ENCODE measurements at places on chromosomes 3 and 15.
A peak's percentile ranks its signal among the peaks of the same experiment; 100 is the strongest.

GRCh38 chr15:42332331-42332730 lies 27.0 kb upstream of the CAPN3 start:
- DNase-seq, result no peak

GRCh38 chr3:4772171-4772804 lies 206.9 kb upstream of the BHLHE40 start:
- no peak for DNase-seq

- no peak for DNase-seq
Observed at GRCh38 chr3:54127499-54128056, 5.2 kb downstream of the CACNA2D3 start.

DNA sequence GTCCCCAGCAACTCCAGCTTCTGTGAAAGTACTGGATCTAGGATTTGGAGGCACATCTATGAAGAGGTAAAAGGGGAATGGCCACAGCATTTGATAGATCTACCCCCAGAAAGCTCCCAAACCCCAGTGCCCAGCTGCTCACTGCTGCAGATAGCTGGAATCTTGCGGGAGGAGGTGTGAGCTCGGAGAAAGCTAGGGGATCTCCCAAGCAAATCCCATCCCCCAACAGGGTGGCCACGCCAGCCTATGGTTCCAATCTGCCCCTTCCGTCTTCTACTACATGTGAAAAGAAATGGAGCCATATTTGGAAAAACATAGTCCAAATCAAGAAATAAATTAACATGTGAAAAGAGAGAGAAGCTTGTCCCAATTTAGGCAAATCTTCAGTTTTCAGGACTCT lies 42.0 kb downstream of the SEMA5B start:
- DNase-seq, result no peak

- DNase-seq, result no peak
Observed at GRCh38 chr3:55402886-55403609, 84.1 kb downstream of the WNT5A start.

DNA sequence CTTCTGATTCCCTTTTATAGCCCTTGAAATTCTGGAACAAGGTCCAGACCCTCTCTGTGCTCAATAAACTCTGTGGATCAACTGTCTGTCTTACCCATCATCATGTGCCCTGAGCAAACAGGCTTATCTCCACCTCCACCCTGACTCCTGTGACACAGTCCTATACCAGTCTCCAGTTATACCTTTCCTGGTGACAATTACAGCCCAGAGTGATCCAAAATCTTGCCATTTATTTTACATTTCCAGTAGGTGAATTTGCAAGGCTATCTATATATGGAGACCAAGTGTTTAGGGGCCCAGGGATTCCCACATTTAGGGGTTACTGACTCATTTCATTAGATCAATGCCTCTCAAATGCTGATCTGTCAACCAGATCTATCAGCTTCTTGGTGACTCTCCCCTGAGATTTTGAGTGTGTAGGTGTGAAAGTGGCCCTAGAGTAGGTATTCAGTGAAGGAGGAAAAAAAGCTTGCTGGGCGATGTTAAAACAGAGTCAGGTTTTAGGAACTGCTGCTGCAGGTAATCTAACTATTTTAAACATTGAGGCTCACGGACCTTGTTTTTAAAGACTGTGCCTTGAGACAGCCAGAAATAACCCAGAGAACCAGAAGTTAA lies 229.6 kb upstream of the WNT5A start:
- DNase-seq, result no peak

DNA sequence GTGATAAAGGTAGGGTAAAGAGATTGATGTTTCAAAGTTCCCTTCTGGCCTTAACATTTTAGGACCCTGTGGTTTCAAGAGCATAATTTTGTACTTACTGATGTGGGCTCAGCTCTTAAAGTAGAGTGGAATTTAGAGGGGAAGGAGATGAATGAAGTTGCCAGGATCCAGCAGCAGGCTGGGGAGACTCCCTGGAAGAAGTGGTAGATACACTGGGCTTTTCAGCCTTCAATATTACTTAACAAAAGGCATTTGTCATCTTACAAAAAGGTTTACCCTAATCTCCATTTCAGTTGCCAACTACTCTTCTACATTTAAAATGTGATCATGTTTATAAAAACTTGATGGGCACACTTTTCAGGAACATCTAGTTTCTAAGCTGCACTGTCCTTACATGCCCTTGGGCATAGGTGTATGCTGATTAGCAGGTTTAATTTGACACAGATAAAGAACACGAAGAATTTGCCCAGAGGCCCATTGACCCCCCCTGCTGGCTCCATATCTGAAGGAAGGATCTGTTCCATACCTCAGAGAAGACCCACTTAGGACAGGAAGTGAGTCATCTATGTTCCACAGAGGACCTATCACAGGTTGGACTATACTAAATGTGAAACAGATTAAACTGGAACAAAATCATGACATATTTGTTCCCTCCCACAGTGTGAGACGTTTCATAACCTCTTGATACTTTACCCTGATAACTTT lies 93.0 kb upstream of the LPP start:
- DNase-seq, result no peak

DNA sequence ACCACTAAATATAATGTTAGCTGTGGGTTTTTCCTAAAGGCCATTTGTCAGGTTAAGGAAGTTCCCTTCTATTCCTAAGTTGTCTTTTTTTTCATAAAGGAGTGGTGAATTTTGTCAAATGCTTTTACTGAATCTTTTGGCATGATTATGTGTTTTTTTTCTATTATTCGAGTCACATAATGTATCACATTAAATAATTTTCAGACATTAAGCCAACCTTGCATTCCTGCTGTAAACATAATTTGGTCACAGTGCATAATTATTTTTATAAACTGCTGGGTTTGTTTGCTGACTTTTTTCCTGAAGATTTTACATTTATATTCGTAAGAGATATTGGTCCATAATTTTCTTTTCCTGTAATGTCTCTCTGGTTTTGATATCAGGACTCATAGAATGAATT lies 101.8 kb upstream of the SPRED1 start:
- DNase-seq, result no peak

- DNase-seq, result no peak
Observed at GRCh38 chr3:169278092-169278491, 385.4 kb downstream of the MECOM start.

- DNase-seq, result no peak
Observed at GRCh38 chr3:156409694-156410093, 145.2 kb downstream of the SSR3 start.

GRCh38 chr3:54567949-54568348 lies 359.9 kb downstream of the LRTM1 start:
- no peak for DNase-seq

DNA sequence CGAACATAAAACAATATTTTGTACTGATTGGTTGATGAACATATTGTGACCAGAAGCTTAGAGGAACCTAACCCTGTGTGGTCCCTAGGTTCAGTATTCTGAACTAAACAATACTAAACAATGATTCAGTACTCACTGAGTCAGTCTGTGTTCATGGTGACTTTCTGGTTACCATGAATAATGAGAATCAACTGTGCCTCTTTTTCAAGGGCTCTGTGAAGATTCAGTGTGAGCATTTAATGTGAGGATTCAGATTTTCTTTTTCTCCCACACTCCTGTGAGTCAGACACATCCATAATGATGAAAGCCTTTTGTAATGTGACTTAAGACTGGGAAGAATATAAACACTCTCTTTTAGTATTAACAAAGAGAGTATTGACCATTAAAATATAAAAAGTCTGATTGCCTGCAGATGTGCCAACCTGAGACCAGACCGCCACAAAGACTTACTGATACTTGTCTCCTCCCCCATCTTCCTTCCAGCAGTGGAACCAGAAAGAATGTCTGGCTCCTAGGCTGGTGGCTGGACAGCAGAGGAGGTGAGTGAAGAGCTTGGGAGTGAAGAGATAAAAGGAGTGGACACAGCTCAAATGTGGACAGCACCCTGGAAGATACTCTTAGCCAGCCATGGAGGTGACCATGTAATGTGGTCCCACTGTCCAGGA lies 17.6 kb upstream of the ACTL6A start:
- no peak for DNase-seq

DNA sequence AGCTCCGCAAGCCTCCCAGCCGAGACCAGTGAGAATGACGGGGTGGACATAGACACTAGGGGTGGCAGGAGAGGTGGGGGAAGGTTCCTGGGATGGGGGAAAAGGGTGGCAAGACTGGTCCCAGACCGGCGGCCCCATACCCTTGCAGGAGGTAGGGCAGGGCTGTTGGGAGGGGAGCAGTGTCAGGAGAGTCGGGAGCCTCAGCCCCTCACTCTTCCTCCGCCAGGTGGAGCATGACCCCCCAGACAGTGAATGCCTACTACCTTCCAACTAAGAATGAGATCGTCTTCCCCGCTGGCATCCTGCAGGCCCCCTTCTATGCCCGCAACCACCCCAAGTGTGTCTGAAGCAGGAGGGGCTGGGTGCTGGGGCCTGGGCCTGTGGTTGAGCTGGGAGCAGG lies 8.7 kb upstream of the PSMD2 start:
- DNase-seq, result no peak

GRCh38 chr3:85691196-85691595 lies 732.4 kb downstream of the CADM2 start:
- DNase-seq, result no peak

DNA sequence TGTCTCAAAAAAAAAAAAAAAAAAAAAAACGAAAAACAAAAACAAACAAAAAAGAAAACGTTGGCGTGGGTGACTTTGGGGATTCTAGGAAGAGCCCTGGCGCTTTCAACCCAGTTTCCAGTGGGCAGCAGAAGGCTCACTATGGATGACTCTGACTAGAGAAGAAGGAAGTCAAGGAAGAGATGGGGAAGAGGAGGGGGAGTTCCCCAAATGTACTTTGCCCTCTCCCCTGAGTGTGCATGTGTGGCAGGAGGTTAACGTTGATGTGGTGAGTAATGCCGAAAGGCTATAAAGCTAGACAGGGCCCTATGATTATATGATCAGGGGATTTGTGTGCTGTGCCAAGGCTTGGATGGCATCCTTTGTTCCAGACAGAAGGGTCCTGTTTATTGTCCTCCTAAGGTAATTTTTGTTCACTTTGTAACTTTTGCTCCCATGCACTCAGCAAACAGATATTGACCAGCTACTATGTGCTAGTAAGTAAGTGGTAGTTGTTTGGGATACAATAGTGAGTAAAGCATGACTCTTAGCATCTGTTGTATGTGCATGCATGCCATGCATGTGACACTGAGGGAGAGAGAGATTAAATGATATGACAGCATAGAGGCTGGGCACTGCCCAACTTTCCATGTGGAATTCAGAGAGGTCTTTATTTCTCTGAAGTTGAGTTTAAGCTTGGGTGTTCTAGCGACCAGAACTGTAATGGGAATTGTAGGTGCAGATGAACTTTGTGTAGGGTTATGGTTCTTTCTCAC lies 750 bp upstream of the HHLA2 start:
- DNase-seq, result no peak

- DNase-seq, result no peak
Observed at GRCh38 chr3:194383276-194383940, 13.9 kb upstream of the LRRC15 start.

- DNase-seq, result peak; percentile 10
Observed at GRCh38 chr3:101195951-101196713, 124.2 kb downstream of the IMPG2 start.

DNA sequence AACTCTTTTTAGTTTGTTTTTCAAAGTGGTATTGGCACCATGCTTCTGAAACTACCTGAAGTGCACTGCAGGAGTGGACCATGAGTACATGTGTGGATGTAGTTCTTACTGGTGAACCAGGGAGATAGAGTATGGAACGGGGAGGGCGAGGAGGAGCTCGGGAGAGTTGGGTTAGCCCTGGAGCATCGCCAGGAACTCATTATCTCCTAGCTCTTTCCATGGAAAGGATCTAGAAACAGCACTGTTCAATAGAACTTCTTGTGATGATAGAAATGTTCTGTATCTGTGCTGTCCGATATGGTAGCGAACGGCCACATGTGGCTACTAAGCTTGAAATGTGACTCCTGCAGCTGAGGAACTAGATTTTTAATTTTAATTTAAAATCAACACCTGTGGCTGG lies 47.3 kb downstream of the VGLL4 start:
- no peak for DNase-seq

DNA sequence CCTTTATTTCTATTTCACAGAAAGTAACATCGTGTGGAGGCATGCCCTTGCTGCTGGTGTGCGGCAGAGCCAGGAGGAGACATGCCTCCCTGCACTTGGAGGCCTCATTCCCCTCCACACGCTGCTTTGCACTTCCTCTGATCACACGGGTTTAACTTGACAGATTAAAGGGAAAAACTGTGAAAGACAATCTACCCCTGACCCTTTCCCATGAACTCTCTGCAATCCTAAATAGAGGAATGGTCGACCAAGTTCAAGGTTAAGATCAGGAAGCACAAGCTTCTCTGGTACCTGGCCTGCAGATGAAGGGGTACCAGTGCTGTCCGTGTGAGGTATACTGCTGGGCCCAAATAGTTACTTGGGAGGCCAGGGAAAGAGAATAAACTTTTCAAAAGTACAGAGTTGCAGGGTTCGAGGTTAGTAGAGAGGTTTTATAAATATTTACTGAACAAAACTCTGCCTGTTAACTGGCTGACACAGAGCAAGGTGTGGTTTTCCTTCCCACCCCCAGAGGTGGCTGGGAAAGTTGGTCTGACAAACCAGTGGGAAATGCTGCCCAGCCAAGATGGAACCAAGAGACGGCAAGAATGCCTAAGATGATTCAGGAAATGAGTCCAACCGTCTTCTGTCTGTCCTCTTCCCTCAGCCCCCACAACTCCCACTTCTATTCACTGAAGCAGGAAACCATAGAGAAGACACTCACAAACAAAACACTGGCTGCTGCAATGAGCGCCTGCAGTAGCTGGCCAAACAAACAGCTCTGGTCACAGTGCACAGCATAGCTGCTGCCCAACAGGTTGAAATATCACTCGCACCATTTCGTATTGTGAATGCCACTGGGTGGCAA lies 79.6 kb downstream of the IGF2BP2 start:
- DNase-seq, result no peak

- peak; percentile 82 for DNase-seq
Observed at GRCh38 chr15:69478259-69478781, 25.7 kb downstream of the RPLP1 start.

DNA sequence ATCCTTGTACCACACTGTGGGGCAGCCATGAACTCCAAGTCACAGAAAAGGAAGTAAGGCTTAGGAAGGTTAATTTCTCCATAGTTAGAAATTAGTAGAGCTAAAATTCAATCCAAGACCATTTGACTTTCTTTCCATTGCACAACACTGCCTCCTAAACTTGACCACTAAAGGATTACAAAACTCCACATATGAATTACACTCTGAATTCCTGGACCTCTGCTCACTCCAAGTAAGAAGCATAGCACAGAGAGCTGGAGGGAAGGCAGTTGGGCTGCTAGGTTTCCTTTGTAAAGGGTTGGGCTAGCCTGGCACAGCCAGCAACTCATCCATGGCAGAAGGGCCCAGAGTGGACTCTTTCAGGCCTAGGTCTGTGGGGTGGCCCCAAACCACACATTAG lies 134.4 kb downstream of the MYLK start:
- no peak for DNase-seq

DNA sequence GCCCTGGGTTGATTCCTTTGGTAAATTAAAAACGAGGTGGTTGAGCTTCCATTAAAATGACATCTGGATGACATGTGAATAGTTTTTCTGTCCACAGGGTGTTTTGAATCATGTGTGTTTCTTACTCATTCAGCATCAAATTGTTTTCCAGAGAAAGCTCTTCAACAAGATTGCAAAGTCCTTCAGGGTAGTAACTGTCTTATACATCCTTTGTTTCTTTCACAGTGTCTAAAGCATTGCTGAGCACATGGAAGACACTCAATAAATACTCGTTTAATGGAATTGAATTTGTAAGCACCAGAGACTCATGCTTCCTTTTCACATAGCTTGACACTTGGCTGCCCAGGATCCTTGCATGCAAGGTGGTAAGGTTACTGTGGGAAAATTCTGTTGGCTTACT lies 223.1 kb upstream of the CNTN6 start:
- DNase-seq, result no peak

GRCh38 chr15:80439140-80439539 lies 35.0 kb downstream of the ARNT2 start:
- DNase-seq, result no peak

Measured in SK-N-SH (cell line).